ENCODE measurements at places on chromosomes 1 and 21. TPM values are rescaled to one million over a fixed set of nuclear protein-coding genes. Genes with fewer than 3 reads are reported as not detected.
A peak's percentile ranks its signal among the peaks of the same experiment; 100 is the strongest.

DNA sequence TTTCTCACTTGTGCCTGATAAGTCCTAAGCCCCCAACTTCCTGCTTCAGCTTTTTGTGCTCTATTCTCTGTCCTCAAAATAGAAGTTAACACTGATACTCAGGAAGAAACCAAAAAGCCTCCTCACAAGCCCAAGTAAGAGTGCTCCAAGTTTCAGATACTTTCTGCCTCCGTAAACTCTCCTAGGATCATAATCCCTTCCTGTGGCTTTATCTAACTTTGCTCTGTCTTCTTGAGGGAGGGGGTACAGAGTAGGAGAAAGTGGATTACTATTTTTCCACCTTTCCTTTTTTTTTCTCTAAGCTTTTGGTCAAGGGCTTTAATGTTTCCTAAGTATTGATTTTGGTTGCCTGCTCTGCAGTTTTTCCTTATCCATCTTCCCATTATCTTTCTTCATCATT, 54.6 kb downstream of the DPH5 start:
- no peak for DNase-seq
- peak overlapping the region; percentile 14 for H3K27ac ChIP-seq
- H3K27me3 ChIP-seq, result no peaks in the 10 kb centered on the region
- H3K4me1 ChIP-seq, result peaks cover 15% of the 10 kb centered on the region

DNA sequence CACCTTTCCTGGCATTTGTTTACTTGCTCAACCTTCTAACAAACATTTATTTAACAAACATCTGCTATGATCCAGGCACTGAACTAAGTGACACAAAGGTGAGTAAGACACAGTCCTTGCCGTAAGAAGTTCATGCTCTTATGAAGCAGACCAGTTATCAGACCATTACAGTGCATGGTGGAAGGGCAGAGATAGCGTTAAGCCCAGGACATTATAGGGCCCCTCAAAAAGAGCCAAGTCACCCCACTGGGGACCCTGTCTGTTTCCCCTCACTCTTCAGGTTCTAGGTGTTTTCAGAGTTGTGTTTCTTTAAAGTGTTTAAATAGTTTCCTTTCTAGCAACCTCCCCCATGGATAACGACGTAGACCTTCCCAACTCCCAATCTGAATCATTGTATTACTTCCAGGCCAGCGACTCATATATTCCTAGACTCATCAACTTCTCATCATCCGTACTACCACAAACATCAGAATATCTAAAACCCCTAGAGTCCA, 39.3 kb downstream of the TCP10L start:
- no peaks in the 10 kb centered on the region for H3K36me3 ChIP-seq
- H3K4me1 ChIP-seq, result no peaks in the 10 kb centered on the region
- H3K27ac ChIP-seq, result no peak overlapping the region
- no peak for DNase-seq

GRCh38 chr1:209743145-209743482, 12.7 kb upstream of the TRAF3IP3 start:
- no peak overlapping the region for H3K27ac ChIP-seq
- no peak for DNase-seq
- H3K4me1 ChIP-seq, result peaks cover 3% of the 10 kb centered on the region
- H3K36me3 ChIP-seq, result no peaks in the 10 kb centered on the region

- no peaks in the 10 kb centered on the region for H3K36me3 ChIP-seq
- H3K4me3 ChIP-seq, result no peak overlapping the region
- no peaks in the 10 kb centered on the region for H3K27me3 ChIP-seq
- no peak for DNase-seq
- no peak overlapping the region for H3K27ac ChIP-seq
Measured at GRCh38 chr1:21546122-21546825, 37.1 kb downstream of the ALPL start.

DNA sequence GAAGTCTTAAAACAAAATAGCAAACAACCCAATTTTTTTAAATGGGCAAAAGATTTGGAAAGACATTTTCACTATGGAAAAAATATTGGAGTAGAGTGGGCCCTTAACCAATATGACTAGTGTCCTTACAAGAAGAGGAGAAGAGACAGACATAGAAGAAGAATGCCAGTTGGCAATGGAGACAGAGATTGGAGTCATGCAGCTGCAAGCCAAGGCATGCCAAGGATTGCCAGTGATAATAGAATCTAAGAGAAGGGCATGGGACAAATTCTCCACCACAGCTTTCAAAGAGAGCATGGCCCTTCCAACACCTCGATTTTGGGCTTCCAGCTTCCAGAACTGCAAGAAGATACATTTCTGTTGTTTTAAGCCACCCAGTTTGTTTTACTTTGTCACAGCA, 92.7 kb downstream of the RGS2 start:
- DNase-seq, result no peak
- H3K27me3 ChIP-seq, result no peaks in the 10 kb centered on the region
- peaks cover 4% of the 10 kb centered on the region for H3K4me1 ChIP-seq
- H3K4me3 ChIP-seq, result no peak overlapping the region
- H3K27ac ChIP-seq, result no peak overlapping the region

DNA sequence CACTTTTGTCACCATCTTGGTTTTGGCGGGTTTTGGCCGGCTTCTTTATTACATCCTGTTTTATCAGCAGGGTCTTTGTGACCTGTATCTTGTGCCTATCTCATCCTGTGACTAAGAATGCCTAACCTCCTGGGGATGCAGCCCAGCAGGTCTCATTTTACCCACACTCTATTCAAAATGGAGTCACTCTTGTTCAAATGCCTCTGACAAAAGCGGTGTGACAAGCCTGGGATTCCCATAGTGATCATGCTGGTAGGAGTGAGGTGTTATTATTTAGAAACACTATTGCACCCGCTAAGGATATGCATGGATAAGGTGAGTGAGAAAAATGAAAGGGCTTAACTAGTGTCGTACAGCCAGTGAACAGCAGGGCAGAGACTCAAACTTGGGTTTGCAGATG, 111.7 kb upstream of the COA6 start:
- no peak overlapping the region for H3K27ac ChIP-seq
- H3K4me3 ChIP-seq, result no peak overlapping the region
- H3K4me1 ChIP-seq, result no peaks in the 10 kb centered on the region
- no peaks in the 10 kb centered on the region for H3K36me3 ChIP-seq
- H3K27me3 ChIP-seq, result no peaks in the 10 kb centered on the region

DNA sequence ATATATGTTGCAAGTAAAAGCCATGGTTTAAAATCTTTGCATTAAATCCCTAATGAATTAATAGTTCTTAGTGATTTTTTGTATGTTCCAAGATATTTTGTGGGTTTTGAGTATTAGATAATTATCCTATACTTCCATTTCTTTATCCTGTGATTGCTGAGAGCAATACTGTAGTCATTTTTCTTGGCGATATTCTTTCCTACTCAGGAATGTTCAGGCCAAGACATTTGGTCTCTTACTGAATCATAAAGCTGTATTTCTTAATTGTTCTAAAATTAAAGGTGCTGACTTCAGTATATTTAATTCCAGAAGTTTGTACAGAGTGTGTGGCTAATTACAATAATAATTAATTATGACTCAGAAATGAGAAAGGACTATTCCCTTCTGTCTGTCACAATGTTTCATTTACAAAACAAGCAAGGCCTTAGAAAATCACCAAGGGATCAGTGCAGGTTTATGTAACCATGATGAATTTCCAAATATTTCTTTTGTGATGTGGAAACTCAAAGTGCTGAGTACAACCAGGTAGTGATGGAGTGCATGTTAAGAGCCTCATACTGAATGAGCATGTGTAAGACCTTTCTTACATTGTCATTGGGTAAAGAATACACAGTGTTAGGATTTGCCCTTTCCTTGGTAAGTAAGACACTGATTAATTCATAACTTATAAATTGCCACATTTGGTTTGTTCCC, 161.2 kb downstream of the HMCN1 start:
- no peak for DNase-seq
- H3K36me3 ChIP-seq, result no peaks in the 10 kb centered on the region
- H3K27me3 ChIP-seq, result no peaks in the 10 kb centered on the region

GRCh38 chr1:153441238-153441755, 19.2 kb downstream of the S100A7 start:
- H3K36me3 ChIP-seq, result no peaks in the 10 kb centered on the region
- no peak overlapping the region for H3K4me3 ChIP-seq
- no peaks in the 10 kb centered on the region for H3K4me1 ChIP-seq
- H3K27me3 ChIP-seq, result no peaks in the 10 kb centered on the region
- H3K27ac ChIP-seq, result no peak overlapping the region
- DNase-seq, result no peak

FMOD gene
- not detected for total RNA-seq

PLA2G2F gene
- total RNA-seq, result not detected

ZSWIM5 gene
- total RNA-seq, result 1.7 TPM

SLC50A1 gene
- 61.3 TPM for total RNA-seq
